NCI-H524 (cell line): ENCODE measurements at places on chromosomes 4 and X.
A peak's percentile ranks its signal among the peaks of the same experiment; 100 is the strongest.

DNA sequence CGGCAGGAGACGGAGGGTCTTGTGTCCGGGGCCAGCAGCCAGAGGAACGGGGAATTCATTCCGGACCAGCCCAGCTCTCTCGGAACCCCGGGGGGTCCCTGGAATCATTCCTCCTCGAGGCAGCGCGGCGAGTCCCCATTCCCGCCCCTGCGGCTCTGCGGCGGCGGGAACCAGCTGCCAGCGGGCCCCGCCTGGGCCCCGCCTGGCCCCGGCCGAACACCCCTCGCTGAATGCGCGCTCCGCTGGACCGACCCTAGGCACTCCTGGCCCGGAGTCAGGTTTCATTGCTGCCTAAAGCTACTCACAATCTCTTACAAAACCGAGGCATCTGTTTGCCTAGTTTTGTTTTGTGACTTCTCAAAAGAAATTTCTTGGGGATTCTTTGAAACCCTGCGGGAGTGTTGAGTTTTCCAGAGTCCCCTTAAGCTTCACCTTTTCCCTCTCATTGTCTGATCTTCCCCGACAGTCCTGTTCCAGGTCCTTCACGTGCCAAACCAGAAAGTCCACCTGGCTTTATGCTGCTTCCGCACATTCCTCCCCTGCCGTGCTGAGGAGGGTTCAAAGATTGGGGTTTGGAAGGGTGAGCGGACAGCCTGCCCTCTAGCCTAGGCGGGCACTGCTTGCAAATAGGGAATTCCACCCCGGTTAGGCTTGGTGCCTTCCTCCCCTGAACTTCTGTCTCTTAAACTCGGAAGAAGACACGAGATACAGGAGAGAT lies 789 bp downstream of the ARHGAP10 start:
- DNase-seq = no peak

DNA sequence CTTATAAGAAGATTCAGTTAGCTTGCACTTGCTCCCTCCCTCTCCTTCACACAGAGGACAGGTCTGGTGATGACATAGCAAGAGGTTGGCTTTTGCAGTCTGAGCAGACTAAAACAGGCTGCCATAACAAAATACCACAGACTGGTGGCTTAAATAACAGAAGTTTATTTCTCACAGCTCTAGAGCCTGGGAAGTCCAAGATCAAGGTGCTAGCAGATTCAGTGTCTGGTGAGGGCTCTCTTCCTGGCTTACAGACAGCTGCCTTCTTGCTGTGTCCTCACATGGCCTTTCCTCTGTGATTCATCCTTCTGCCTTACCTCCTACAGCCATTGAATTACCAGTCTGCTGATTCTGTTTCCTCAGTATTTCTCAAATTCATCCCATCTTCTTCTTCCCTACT lies 13.1 kb downstream of the RP2 start:
- DNase-seq = no peak

GRCh38 chr4:109999585-109999912 lies 86.9 kb downstream of the EGF start:
- no peak for DNase-seq

DNA sequence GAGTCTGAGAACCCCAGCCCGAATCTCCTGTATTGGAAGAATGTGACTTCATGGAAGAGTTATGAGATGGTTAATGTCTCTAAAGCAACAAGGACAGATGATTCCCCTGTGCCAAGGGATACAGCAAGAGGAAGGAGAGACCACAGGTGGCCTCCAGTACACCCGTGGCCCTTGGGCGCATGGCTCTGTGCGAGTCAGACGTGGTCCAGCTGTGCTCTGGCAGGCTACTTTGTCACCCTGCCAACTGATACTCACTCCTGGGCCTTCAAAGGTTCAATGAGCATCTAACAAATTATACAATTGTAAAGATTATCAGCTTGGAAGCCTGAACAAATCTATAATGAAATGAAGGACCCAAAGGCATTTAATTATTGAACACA lies 71.7 kb downstream of the NYX start:
- no peak for DNase-seq

DNA sequence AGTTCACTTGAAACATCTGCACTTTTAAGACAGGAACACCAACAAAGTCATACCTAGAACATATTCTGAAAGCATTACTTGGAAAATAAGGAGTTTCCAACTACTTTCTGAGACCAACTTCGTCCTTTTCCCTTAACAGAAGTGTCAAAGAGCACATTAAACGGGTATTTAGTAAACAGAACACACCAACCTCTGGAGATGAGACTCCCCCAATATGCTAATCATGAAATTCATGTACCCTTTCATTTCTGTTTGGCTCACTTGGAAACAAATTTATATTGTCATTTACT lies 69.2 kb downstream of the NOCT start:
- DNase-seq = no peak

GRCh38 chr4:36835246-36835645 lies 409.3 kb upstream of the NWD2 start:
- DNase-seq = no peak

DNA sequence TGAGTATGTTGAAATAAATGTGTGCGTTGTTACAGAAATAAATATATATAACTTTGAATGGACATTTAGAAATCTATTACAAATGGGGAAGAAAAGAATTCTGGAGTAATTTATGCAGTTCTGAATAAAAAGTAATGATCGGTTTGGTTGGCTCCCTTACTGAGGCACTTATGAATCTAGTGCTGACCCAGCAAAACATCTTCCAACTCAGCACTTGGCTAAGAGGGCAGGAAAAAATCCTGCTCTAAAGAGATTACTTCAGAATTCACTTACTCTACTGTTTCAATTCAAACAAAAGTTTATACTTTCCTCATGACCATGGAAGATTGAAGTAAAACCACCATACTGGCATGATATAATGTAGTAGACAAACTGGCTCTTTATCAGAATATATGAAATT lies 123.9 kb upstream of the RXFP1 start:
- DNase-seq = no peak

DNA sequence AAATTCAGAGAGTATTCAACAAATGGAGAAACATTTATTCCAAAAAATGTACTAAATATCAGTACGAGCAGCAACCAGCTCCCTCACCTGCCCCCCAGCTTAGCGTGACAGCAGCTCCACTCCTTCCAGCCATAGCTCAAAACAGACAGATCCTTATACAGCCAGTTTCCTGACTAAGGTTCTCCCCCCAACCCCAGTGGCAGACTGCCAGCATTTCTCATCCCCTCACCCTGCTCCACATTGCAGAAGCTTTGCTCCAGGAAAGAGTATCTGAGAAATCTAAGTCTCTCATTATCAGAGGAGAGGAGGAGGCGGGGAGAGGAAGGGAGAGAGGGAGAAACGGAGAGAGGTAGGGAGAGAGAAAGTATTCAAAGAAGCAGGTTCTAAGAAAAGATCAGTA lies 53.3 kb upstream of the PASD1 start:
- DNase-seq = peak; percentile 40

- no peak for DNase-seq
Measured at GRCh38 chrX:106802063-106802387, 448 bp upstream of the TBC1D8B start.

DNA sequence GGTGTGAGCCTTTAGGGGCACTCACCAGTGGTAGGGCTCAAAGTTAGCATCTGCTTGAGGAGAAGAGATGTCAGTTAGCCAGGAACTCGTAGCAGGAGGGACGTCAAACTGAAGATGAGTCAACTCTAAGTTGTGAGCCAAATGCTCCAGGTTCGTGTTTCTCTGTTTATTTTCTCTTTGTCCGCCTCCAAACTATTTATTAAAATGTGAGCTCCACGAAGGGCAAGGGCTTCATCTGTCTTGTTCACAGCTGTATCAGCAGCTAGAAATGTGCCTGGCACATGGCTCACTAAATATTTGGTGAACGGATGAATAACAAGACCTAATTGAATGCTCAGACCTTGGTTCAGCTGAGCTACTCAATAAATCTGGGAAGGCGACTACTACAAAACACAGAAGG lies 248.9 kb downstream of the BCOR start:
- DNase-seq = no peak

- no peak for DNase-seq
Measured at GRCh38 chr4:19999775-20000414, 251.8 kb upstream of the SLIT2 start.

- DNase-seq = no peak
Measured at GRCh38 chr4:53490965-53491622, 100.2 kb downstream of the LNX1 start.

DNA sequence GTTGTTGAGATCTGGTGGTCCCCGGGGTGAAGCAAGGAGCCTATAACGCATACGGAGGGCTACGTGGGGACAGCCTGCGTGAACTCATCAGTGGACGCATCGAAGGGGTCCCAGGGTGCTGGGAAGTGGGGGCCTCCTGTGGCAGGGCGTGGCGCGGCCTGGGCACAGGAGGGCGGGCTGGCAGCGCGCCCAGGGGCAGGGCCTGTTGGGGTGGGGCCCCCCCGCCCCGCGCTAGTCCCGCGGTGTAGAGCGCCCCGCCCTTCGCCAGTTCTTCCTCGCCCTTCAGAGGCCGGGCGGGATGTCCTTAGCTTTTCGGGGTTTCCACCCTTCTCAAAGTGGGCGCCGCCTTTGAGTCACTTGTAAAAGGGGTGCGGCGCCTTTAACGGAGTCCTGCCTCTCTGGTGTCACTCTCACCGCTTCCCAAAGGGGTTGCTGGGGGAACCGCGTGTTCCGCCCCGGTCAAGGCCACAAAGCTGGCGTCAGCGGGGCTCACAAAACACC lies 632 bp downstream of the PLP2 start:
- DNase-seq = peak; percentile 31

GRCh38 chr4:82865592-82865991 lies 25.4 kb downstream of the SEC31A start:
- no peak for DNase-seq

- DNase-seq = no peak
Measured at GRCh38 chrX:54695816-54696487, 102.1 kb downstream of the ITIH6 start.

DNA sequence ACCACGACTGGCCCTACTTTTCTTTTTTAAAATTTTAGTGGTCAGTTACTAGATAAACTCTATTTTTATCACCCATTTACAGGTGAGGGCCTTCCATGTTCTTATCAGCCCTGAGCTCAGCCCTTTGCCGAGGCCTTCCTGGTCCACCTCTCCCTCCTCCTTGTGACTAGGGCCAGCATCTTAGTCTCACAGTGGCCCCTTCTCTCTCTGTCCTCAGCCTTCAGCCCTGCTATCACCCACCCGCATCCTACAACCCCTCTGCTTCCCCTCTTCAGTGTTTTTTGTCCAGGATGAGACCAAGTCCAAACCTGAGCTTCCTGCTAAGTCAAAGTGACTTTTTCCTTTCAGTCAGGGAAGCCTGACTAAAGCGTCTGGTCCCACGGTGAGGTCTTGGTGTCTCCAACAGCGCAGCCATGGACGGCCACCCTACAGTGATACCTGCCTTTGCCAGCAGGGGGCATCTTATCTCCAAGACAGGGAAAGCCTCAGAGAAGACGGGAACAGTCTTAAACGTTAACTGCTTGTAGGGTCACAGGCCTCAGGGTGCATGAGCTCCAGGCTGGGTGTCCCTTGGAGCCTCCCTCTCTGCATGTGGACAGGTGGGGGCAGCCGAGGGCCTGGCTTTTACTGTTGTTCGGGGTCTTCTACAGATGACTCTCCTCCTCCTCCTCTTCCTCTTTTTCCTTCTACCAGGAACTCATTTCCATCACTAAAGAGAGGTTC lies 11.7 kb upstream of the GAGE10 start:
- DNase-seq = peak; percentile 73

- DNase-seq = no peak
Measured at GRCh38 chrX:2224161-2224560, 276.6 kb downstream of the DHRSX start.

GRCh38 chr4:168605411-168605810 lies 108.6 kb downstream of the PALLD start:
- no peak for DNase-seq

DNA sequence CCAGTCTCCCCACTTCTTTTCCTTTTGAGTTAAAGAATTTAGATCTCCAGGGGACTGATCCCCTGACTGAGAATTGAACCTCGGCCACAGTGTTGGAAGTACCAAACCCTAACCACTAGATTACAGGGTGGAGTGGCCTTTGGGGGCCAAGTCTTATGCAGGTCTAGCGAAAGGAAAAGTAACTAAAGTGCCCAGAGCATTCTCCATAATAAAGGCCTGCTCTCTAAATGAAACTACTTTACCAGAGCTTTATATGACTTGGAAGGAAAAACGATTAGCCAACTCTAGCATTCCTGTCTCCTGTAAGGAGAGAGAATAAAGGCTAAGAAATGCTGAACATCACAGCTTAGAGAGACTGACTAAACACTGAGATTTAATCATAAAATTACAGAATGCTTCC lies 788.0 kb downstream of the C4orf33 start:
- DNase-seq = no peak

- DNase-seq = no peak
Measured at GRCh38 chrX:16814597-16814996, 28.3 kb downstream of the TXLNG start.

DNA sequence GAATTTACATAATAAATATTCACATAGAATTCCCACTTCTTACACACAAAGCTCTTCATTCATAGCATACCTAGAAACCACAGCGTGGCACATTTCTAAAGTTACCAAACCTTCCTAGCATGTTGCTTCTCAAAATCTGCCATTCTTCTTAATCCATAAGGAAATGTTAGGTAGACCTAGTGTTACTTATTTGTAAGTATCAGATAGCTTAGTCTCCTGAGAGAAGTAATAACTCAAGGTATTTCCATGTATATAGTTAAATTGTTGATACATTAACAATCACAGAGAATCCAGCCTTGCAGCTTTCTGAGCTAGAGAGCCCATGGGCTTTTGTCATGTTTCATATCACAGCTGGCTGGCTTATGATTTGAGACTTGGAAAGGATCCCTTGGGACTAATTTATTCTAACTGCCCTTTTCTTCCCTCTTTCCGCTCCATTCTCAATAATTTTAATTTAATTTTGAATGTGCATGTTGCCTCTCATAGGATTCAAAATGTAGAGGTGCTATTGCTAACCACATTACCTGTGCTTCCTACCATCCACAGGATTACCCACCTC lies 17.6 kb downstream of the SH3RF1 start:
- DNase-seq = peak; percentile 16

GRCh38 chrX:123186801-123187200 lies 2.7 kb downstream of the GRIA3 start:
- no peak for DNase-seq

GRCh38 chrX:112840382-112841113 lies at the start of gene AMOT:
TSS of gene AMOT (minus strand) at chrX:112840831. CDS start at chrX:112823126, 17,705 bp downstream.
- DNase-seq = peak; percentile 88

- no peak for DNase-seq
Measured at GRCh38 chr4:126264839-126265238, 950.1 kb downstream of the FAT4 start.

DNA sequence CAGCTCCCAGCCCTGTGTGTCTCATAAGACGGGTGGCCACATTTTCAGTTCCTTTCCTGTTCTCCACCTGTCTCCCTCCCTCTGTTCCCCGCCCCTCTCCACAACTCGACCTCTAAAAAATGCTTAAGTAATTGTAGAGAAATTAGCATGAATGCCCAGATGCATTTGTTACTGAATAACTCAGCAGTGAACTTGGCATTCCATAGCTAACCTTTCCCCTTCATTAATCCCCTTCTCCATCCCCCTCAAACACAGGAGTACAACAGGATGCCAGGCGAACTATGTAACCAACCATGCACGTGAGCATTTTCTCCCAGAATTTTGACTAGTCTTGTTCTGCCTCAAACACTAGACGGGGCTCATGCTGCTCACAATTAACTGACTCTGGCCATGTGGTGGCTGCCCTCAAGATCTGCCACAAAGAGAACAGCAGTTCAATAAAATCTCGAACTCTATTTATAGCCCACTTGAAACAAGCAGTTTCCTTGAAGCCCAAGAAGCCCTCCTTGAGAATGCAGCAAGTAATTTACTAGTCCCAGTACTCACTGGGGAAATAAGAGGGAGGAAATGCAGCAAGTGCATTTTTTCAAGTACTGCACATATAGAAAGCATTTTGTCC lies 351.2 kb downstream of the ARHGAP24 start:
- DNase-seq = peak; percentile 74
